Retina (tissue), 1 donor: ENCODE measurements at places on chromosomes 16 and 17.

DNA sequence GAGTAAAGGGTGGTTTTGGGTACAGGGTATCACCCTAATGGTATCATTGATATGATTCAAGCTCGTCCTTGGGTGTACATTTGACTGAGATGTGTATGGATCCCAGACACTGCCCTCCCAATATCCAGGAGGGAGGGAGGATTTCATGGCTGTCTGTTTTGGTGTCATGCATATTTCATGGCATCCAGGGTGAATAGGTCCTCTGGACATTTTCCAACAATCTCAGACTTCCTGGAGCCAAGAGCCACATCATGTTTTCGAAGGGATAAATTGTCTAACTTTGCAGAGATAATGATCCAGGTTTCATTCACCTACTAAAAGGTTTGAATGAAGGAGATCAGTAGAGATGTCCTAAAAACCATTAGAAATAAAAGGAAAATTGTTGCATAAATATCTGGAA, 431.9 kb downstream of the SHISA9 start:
- DNase-seq, result no peak

DNA sequence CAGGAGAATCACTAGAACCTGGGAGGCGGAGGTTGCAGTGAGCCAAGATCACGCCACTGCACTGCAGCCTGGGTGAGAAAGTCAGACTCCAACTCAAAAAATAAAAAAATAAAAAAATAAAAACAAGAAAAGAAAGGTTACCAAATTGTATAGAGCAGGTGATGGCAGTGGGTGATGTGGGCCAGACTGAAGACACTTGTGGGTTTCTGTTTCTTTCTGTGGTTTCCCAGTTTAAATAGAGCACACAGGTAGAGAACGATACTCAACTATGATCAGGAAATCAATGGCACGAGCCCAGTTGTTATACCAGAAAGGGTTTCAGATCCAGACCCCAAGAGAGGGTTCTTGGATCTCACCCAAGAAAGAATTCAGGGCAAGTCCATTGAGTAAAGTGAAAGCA, 32.6 kb downstream of the NUBP1 start:
- no peak for DNase-seq

GRCh38 chr17:48374650-48375230, 55.3 kb downstream of the SKAP1 start:
- DNase-seq, result no peak

DNA sequence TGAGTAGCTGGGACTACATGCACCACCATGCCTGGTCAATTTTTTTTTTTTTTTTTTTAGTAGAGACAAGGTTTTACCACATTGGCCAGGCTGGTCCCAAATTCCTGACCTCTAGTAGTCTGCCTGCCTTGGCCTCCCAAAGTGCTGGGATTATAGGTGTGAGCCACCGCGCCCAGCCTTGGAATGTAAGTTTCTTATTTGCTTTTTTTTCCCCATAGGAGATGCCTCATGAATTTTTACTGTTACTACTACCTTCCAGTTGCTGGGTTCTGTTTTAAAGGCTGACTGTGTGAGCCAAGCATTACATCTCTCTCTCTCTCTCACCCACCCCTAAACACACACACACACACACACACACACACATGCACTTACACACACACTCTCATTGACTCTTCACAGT, 112.6 kb downstream of the RGS9 start:
- no peak for DNase-seq

- DNase-seq, result no peak
Measured at GRCh38 chr16:49800441-49800840, 55.5 kb downstream of the ZNF423 start.

- peak; percentile 89 for DNase-seq
Measured at GRCh38 chr17:35715416-35715815, 16.0 kb upstream of the RASL10B start.

DNA sequence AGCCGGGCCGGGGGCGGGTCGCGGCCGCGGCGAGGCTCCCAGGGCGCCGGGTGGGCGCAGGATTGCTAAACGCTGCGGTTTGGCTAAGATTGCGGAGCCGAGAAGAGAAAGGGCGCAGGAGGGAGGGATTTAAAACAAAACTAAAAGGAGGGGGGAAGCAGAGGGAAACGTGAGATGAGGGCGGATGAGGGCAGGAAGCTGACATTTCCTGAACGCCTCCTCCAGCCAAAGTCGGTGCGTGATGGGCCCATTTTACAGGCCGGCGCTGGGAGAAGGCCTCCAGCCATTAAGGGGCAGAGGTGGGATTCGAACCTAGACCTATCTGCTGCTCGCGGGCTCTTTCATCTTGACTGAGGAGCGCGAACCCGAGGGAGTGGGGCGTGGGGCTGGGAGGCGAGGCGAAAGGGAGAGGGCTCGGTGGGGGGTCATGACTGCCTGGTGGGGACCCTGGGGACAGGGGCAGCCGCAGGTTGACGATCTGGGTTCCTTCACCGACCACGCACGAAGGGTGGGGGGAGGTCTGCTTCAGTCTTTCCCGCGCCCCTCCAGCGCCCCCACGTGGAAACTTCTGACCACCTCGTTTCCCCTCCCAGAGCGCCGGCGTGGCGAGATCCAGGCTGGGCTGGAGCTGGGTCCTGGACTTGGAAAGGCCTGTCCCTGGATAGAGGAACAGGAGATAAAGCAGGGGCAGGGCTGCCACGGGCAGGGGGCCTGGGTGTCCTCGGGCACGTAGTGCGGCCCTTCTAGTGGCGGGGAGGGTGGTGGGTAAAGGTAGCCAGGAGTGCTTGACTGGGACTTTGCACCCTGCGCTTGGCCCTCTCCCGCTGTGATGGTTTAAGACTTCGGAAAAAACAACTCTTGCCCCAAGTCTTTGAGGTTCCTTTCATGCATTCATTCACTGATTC, 3.8 kb upstream of the TAC4 start:
- DNase-seq, result peak; percentile 75

DNA sequence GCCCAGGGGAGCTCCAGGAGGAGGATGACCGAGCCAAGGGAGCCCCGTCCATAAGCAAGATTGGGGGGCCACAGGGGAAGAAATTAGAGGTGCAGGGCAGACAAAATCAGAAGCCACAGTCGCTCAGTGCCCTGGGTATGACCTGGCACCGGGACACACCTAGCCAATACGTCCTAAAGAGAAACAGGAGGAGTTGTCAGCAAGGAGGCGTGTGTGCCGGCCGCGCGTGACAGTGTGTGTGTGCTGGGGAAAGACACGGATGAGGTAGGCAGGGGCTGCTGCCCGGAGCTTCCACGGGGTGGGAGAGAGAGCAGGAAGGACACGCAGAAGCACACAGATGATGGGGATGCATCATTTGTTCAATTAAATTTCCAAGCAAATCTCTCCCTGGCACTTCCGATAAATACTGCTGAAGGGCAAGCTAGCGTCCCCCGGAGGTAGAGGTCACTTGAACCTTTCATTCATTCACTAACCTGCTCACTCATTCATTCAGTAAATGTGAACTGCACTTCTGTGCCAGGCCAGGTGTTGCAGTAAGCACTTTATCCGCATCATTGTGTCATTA, 38.0 kb downstream of the C16orf95 start:
- no peak for DNase-seq

- no peak for DNase-seq
Measured at GRCh38 chr16:53052519-53053501, at the start of gene CHD9NB. Gene CHD9NB, minus strand, starts transcription at chr16:53052897. Its CDS starts 8,739 bp downstream, at chr16:53044158.

GRCh38 chr17:73706858-73707257, 62.6 kb upstream of the SDK2 start:
- no peak for DNase-seq

DNA sequence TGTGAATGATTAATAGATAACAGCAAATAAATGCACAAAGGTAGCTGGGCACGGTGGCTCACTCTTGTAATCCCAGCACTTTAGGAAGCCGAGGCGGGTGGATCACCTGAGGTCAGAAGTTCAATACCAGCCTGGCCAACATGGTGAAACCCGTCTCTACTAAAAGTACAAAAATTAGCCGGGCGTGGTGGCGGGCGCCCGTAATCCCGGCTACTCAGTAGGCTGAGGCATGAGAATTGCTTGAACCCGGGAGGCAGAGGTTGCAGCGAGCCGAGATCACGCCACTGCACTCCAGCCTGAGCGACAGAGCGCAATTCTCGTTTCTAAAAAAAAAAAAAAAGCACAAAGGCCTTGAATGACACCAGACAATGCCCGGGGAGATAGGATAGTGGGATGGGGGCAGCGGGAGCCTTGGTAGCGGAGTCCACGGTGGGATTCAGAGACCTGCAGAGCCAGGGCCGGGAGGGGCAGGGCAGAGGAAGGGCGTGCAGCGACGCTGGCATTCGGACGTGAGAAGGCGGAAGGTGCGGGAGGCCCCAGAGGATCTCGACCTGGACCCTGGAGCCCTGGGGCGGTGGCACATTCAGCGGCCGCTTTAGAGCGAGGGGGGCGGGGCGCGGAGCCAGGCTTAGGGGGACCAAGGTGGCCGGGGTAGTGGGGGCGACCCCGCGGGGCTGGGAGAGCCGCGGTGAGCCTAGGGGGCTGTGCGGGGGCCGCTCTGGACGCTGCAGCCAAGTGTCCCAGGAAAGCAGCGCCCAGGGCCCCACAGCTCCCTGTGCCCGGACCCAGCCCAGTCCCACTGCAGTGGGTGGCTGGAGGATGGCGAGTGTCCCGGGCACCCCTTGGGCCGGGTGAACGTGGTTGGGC, 999 bp upstream of the FLYWCH2 start:
- DNase-seq, result peak; percentile 66

DNA sequence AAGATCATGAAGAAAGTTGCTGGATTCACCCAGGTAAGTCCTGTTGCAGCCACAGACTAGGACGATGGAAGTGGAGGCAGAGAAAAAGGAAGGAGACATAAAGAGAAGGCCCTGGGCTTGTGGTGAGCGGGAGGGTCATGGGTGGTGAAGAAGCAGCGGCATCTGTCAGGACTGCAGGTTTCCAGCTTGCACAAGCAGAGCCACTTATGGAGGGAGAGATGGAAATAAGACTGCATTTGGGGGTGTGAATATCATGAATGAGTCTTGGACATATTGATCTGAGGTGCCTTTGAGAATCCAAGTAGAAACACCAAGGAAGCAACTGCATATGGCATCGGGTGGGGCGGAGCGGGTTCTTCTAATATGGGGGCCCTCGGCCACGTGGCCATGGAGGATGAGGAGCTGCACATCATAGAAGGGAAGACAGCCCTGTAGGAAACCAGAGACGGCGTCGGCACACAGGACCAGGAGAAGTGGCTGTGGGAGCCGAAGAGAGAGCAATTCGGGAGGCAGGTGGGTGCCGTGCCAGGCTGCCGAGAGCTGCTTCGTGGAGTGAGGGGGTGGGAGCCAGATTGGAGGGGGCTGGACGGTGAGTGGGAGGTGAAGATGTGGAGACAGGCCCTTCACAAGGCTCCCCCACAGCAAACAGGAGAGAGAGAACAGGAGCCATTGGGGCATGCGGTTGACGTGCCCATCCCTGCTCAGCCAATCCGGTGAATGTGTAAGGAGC, 243.5 kb downstream of the GSG1L start:
- DNase-seq, result no peak

GRCh38 chr17:35865412-35866340, 3.0 kb downstream of the HEATR9 start:
- DNase-seq, result no peak

DNA sequence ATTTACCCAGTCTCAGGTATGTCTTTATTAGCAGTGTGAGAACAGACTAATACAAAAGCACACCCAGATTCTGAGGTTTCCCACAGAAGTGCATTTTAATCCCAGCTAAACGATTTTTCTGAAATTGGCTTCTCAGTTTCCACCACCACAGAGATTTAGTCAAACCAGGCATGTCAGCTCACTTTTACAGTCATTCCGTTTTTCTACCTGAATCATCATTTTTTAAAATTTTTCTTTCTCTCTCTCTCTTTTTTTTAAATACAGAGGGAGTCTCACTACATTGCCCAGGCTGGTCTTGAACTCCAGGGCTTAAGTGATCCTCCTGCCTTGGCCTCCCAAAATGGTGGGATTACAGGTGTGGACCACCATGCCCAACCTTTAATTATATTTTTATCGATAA, 389.1 kb downstream of the HAPSTR1 start:
- DNase-seq, result no peak

- peak; percentile 78 for DNase-seq
Measured at GRCh38 chr16:65071433-65072311, 50.2 kb downstream of the CDH11 start.

GRCh38 chr17:11047228-11047627, 193.8 kb upstream of the SHISA6 start:
- no peak for DNase-seq

- DNase-seq, result no peak
Measured at GRCh38 chr16:70737377-70738082, 51.7 kb upstream of the MTSS2 start.

DNA sequence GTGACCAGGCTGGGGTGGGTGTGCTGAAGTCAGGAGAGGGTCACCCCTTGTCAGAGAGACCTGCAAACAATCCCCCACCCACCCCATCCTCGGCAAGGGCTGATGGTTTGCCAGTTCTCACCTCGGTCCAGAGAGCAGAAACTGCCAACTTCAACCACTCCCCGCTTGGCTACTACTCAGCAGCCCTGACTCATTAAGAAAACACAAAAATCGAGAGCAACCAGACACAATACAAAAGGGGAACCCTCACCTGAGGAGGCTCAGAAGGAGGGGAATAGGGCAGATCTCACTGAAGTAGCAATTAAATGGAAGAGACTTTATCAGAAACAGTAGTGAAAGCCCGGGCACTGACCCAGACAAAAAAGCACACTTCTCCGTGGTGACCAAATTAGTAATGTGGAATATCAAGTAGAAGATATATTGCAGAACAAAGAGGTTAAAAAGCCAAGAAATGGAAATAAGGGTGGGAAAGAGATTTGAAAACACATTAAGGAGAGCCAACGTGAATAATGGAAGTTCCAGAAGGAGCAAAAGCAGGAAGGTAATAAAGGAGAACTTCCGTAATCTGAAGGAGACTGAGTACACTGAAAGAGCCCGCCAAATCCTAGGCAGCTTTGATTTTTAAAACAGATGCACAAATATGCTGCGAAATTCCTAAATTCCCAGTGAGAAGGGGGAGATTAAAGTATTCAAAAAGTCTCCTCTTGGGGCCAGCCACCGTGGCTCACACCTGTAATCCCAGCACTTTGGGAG, 23.6 kb downstream of the CENPV start:
- no peak for DNase-seq

DNA sequence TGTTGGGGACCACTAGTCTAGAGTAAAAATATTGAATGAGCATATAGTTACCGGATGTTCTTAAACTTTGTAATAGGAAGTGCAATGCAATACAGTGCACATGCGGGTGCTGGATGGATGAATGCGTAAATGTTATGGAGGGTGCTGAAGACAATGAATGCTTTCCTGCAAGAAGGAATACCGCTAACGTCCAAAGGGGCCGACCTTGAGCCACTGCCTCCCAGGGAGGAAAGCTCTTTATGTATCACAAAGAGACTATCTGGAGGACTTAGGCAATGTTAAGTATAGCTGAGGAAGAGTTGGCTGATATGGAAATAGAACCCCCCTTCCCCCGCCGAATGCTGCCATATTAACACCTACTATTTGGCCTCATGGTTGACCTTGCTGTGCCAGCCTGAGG, 27.5 kb upstream of the SHCBP1 start:
- no peak for DNase-seq
